ENCODE measurements at places on chromosomes 12 and 14.

GRCh38 chr12:6362403-6362802, 13.0 kb downstream of the SCNN1A start:
- DNase-seq, result no peak

DNA sequence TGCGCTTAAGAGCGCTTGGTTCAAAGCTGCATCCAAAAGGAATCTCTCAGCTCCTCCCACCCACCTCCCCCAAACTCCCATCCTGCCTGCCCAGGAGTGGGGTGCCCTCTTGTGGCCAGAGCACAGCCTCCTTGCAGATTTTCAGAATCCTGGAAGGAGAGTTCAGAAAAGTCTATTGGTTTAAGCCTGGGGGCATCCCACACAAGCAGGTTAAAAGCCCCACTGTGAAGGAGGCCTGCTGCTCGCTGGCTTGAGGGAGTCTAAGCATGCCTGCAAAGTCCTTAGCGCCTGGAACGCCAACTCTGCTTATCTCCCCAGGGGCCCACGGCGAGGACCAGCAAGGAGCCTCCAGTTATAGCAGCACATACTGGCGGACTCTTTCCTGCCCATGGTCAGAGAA, 297.1 kb downstream of the KSR2 start:
- DNase-seq, result peak; percentile 43

- no peak for DNase-seq
These were observed 165.7 kb downstream of the FBXL14 start for GRCh38 chr12:1428671-1429070.

GRCh38 chr14:105793836-105794235, 267.5 kb downstream of the TMEM121 start:
- no peak for DNase-seq

- no peak for DNase-seq
These were observed 5.5 kb upstream of the CCDC85C start for GRCh38 chr14:99609245-99610170.

All from astrocyte of the hippocampus (primary cell).